ENCODE measurements at places on chromosomes 1 and 21.

GRCh38 chr1:53121319-53122172 is 20.9 kb downstream of the SLC1A7 start:
- no peak for DNase-seq

GRCh38 chr1:204089044-204089751 is 16.3 kb downstream of the SOX13 start:
- peak; percentile 40 for DNase-seq

DNA sequence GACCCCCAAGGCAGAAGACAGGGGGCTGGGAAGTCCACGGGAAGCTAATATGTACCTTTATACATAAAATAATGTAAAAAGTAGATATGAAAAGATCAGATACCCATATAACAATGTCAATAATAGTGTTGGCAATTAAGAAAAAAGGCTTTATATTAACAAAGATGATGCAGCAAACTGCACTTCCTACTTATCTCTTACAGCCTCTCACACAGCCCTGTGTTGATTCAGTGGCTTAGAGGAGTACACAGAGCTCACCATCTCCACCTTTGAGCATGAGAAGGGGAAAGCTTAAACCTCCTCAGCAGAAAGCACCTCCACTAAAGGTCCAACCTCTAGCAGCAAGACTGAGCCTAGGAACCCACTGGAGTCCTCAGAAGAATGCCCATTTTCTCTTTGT is 7.2 kb upstream of the VSIG8 start:
- DNase-seq, result no peak

GRCh38 chr1:27071049-27071416 is 58.4 kb upstream of the TENT5B start:
- peak; percentile 32 for DNase-seq

GRCh38 chr1:45443580-45444446 is 47.1 kb downstream of the TESK2 start:
- DNase-seq, result no peak

- no peak for DNase-seq
Measured at GRCh38 chr1:175162955-175163354, 29.6 kb downstream of the KIAA0040 start.

DNA sequence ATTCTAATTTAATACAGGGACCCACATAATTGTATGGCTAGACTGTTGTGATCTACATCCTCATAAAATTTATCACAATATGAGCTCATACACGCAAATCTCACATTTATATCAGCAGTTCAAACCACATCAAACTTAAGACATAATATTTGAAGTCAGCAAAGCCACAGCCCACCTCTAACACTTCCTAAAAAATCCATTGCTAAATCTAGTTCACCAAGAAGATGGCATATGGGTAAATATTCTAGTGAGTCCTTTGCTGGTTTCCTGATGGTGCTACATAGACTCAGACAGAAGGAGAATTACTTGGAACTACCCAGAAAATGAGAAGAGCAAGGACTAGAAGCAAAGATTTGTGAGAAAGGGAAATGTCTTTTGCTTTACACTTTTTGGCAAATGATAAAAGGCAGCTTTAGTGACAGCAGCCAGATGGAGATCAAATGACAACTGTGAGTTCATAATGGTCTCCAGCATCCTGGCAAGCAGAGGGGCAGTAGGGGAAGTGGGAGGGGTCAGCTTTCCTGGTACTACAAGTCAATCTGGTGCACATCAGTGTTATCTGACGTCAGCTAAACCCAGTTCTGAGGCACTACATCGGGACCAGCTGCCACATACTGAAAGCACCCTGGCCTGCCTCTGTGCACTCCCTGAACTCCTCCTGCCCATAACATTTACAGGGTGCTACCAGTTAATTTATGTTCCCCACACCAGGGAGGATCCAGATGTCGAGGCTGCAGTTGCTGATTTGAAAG is 10.6 kb upstream of the GADD45A start:
- DNase-seq, result no peak

DNA sequence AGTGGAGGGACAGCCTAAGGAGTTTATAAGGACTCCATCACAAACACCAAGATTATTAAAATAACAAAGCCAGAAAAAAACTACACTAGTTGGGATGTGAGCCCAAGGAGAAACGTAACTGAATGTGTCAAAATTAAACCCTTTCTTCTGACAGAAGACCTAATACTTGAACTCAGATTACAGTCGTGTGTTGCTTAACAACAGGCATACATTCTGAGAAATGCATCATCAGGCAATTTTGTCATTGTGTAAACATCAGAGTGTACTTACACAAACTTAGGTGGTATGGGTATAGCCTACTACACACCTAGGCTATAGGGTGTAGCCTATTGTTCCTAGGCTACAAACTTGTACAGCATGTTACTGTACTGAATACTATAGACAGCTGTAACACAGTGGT is 23.4 kb downstream of the DSTYK start:
- no peak for DNase-seq

GRCh38 chr1:31405578-31406245 is 7.3 kb upstream of the SERINC2 start:
- DNase-seq, result no peak

- DNase-seq, result no peak
Measured at GRCh38 chr1:22855668-22856606, 116.7 kb downstream of the LACTBL1 start.

DNA sequence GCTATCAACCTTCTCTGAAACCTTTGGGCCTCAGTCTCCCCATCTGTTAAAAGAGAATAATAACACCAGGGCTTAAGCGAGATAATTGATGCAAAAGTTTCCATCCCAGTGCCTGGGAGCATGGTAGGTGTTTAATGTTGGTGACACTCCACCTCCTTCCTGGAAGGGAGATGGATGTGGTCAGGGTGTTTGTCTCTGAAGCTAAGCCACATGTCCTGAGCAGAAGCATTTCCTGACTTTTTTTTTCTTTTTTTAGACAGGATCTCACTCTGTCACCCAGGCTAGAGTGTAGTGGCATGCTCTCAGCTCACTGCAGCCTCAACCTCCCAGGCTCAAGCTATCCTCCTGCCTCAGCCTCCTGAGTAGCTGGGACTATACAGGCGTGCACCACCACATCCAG is 72.6 kb upstream of the HMGB4 start:
- DNase-seq, result no peak

GRCh38 chr1:247408100-247408499 is 7.9 kb upstream of the NLRP3 start:
- DNase-seq, result no peak

GRCh38 chr1:52693843-52694242 is 4.3 kb downstream of the COA7 start:
- DNase-seq, result no peak

GRCh38 chr21:31354604-31355443 is 10.8 kb upstream of the TIAM1 start:
- DNase-seq, result peak; percentile 90

DNA sequence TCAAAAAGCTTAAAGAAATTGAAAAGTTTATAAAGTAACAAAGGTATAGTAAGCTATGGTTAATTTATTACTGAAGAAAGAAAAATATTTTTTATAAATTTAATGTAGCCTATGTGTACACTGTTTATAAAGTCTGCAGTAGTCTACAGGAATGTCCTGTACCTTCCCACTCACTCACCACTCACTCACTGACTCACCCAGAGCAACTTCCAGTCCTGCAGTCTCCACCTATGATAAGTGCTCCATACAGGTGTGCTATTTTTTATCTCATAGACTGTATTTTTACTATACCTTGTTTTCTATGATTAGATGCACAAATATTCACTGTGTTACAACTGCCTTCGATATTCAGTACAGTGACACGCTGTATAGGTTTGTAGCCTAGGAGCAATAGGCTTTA is 106.6 kb downstream of the NR5A2 start:
- no peak for DNase-seq

- DNase-seq, result no peak
Measured at GRCh38 chr1:233085566-233085965, 135.2 kb downstream of the NTPCR start.

- DNase-seq, result no peak
Measured at GRCh38 chr1:92916899-92917298, 44.4 kb downstream of the DIPK1A start.

- DNase-seq, result no peak
Measured at GRCh38 chr1:187877220-187877619, 1048.5 kb downstream of the PLA2G4A start.

DNA sequence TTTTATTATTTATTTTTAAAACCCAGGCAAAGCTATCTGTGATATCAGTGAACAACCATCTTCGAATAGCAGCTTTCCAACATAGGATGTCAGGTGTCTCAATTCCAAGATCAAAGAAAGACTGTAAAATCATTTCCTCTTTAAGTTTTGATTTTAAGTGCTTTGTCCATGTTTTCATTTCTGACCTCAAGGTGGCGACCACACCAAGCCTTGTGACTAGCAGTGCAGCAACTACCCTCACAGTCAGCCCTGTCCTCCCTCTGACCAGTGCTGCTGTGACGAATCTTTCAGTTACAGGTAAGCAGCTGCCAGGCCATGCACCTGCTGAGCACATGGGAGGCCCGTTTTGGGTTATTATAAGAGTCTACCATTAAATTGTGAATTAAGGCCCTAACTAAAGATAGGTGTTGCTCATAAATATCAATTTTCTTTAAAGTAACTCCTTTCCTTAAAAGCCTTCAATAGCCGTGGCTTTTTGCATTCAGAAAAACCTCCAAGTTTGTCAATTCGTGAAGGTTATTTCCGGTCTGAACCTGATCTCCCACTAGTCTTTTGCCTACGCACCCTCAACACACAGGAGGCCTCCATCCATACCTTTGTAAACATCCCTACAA is 117.0 kb downstream of the CD247 start:
- peak; percentile 5 for DNase-seq

DNA sequence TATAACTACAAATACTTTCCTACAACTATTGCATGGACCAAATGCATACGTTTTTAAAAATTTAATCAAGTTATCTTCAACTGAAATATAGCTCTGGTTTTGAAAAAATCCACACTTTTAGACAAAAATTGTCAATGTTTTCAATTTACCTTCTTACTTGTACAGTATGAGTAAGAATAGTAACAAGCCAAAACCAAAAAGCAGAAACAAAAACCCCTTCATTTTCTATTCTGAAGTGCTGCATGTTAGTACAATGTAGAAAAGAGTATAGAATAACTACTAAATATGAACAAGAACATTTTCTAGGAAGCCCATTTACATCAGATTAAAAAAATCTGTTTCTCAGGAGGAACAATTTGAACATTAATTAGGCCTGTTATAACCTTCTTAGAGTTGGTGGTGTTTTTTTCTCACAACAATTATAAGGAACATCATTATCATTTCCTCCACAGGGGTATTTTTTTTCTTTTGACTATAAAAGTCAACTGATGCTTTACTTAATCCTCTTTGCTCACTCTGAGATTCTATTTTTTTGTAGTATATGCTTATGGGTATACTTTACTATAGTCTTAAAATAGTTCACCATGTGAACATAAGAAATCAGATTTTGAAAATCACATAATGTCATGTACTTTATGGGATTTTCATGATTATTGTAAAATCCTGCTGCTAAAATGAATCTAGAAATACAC is 475.4 kb downstream of the PTBP2 start:
- no peak for DNase-seq

DNA sequence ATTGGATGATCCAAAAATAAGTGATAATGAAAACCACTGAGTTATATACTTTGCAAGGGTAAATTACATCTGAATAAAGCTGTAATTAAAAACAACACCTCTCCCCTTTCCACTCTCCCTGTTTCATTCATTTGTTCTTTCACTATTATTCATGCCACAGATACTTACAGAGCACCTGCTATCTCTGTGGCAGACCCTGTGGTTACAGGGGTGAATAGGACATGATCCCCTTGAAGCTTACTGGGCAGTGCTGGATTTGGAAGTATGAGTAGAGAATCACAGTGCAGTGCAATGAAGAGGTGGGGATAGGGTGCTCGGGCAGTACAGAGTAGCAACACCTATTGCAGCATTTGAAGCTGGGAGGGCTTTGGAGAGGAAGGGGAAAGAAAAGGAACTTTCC is 21.7 kb downstream of the ARV1 start:
- DNase-seq, result no peak

GRCh38 chr1:3053366-3053980 is 15.5 kb upstream of the PRDM16 start:
- DNase-seq, result no peak

- no peak for DNase-seq
Measured at GRCh38 chr1:22259551-22260282, 116.8 kb upstream of the WNT4 start.

DNA sequence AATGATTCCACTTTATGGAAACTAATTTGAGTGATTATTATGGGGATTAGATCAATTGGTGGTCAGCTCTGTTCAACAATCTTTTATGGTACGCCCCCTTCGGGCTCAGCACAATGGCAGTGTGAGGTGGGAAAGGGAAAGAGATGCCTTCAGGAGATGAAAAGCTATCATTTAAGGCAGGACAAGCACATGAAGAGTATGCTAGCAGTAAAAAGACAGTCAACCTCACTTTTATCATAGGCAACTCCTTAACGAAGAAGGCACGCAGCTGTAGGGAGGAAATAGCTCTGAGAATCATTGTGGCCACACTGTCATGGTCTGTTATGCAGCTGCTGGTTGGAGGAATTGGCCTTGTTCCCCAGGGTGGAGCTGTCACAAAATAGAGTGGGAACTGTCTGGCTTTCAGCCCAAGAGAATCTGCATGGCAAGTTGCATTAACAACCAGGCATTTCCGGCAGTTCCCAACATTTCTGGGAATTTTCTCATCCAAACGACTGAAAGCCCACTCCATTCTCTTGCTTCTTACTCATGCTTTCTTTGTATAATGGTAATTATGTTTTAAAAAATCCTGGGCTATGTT is 54.4 kb upstream of the BCL10 start:
- DNase-seq, result no peak

- no peak for DNase-seq
Measured at GRCh38 chr1:173405281-173405680, 71.9 kb upstream of the PRDX6 start.

GRCh38 chr1:27705545-27705944 is 20.2 kb upstream of the FAM76A start:
- no peak for DNase-seq

- no peak for DNase-seq
Measured at GRCh38 chr1:78070210-78070609, 24.4 kb downstream of the GIPC2 start.

DNA sequence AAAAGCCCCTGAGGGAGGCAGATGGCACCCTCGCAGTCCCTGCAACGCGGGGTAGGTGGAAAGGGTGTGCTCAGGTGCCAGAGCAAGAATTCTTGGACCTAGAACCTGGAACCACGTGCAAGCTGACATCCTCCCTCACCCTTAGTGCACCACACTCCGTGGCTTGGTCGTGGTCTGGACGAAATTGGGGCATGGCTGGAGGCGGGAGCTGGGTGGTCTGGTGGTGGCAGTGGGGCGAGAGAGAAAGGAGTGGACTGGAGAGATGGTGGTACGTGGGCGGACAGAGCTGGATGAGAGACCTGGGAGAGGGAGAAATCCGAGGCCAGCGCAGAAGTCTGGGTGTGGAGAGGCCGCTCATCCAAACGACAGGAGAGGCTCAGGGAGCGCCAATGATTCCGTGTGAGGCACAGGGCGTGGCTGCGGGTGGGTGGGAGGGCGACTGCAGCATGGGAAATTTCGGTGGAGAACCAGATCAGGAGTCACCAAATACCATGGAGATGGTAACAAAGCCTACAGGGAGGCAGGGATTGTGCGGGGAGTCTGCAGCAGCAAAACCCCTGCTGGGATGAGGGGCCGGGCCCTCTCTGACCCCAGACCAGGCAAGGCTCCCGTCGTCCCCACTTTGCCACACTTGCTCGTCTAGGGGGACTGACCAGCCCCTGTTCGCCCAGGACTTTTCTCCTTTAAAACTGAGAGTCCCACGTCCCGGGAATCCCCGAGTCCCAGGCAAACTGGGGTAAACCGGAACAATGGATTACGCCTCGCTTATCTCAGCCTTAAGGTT is 31.9 kb downstream of the CDCP2 start:
- DNase-seq, result no peak

GRCh38 chr1:198187973-198188588 is 31.3 kb downstream of the NEK7 start:
- no peak for DNase-seq

GRCh38 chr1:30386156-30386926 is 337.0 kb downstream of the MATN1 start:
- DNase-seq, result no peak

All from keratinocyte (primary cell).